ENCODE measurements at places on chromosomes 7 and 10.

DNA sequence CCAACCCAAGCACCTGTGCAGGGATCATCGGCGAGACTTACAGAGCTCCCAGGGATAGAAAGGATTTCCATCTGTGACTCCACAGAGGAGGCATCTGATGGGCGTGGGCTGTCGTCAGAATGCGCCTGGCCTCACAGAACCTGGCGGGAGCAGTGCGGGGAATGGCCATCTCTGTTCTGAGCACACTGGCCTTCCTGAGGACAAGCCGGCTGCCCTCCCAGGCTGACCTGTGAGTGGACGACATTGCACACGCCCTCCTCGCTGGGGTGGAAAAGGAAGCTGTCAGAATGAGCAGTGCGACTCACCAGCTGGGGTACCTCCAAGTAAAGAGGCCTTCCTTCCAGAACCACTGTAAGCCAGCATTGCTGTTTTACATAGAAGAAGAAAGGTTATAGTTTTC lies 234.6 kb upstream of the PITRM1 start:
- DNase-seq: no peak

DNA sequence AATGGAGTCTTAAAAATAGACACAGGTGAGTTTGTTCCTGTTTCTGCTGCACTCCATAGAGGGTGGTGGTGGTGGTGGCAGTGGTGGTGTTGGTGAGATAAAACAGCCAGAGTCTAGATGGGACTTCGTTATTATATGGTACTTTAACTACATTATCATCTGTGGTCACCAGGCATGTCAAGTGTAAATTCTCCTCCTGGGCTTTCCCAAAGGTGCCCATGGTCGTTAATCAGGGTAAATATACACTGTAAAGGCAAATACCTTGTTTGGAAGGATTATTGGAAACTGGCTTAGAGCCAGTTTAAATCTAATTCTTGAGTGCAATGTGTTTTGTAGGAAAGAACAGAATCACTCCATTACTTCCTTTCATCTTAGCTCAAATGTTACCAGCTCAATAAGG lies 21.5 kb upstream of the COMMD3 start:
- no peak for DNase-seq

GRCh38 chr7:2301511-2301863 lies 12.8 kb downstream of the SNX8 start:
- DNase-seq: no peak

GRCh38 chr10:29895456-29895855 lies 163.9 kb downstream of the JCAD start:
- no peak for DNase-seq

GRCh38 chr10:103651783-103652476 lies 158.4 kb downstream of the NEURL1 start:
- no peak for DNase-seq

DNA sequence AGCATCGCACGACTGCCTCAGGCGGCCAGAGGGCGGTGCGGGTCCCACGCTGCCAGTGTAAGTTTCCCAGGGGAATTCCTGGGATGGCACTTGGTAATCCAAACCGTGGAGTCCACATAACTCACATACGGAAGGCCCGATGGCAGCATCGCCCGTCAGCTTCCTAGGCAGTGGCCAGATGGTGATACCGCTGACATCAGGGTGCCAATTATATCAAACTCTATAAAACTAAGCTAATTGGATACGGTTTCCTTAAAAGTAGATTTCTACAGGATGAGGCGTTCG lies 189.8 kb downstream of the CELF2 start:
- DNase-seq: no peak

GRCh38 chr10:65273115-65273514 lies 1652.7 kb upstream of the LRRTM3 start:
- DNase-seq: no peak

GRCh38 chr7:96118449-96119001 lies 203.4 kb downstream of the SLC25A13 start:
- DNase-seq: no peak

DNA sequence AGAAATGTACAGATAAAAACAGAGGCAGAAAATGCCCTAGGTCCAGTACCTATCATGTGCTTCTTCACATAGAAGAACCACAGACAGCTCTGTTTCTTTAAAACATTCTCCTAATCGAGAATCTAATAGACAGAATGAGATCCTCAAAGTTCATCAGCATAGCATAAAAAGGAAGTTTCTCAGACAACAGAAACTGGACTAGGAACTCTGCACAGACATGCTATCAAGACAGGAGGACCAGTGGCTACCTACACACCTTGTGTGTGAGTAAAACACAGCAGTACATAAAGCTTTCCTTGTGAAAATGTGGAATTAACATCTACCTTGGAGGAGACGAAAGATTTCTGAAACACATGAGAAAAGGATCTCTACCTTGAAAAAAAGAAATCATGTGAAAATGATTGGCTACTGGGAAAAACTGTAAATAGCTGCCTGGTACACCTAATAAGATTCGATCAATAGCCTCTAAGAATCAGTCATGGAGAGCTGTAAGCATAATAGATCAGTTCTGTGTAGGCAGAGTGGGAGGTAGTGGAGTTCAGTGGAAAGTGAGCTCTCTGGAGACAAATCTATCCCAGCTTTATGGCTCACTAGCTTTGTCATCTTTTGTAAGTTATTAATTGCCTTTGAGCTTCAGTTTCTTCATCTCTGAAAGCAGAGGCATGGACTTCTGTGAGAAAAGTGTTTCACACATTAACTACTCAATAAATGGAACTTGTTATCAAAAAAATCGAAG lies 26.7 kb downstream of the ELAPOR2 start:
- DNase-seq: no peak

GRCh38 chr10:99316374-99316773 lies 12.8 kb upstream of the CNNM1 start:
- no peak for DNase-seq

DNA sequence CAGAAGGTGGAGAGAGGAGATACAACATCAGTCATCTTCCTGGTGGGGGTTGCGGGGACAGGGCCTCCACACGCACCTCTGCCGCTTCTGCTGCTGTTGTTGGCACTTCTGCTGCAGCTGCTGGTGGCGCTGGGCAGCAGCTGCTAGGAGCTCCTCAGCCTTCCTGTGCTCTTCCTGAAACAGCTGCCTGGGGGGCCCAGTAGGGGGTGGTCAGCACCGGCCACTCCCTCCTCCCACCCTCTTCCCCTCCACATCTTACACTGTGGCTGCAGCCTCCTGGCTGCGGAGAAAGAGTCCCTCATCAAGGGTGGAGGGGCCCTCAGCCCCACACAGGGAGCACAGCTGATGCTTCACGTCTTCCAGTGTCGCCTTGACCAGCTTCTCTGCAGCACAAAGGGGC lies 9.9 kb downstream of the SYCE1 start:
- DNase-seq: no peak

- no peak for DNase-seq
Measured at GRCh38 chr7:80224415-80224814, 89.8 kb downstream of the GNAI1 start.

DNA sequence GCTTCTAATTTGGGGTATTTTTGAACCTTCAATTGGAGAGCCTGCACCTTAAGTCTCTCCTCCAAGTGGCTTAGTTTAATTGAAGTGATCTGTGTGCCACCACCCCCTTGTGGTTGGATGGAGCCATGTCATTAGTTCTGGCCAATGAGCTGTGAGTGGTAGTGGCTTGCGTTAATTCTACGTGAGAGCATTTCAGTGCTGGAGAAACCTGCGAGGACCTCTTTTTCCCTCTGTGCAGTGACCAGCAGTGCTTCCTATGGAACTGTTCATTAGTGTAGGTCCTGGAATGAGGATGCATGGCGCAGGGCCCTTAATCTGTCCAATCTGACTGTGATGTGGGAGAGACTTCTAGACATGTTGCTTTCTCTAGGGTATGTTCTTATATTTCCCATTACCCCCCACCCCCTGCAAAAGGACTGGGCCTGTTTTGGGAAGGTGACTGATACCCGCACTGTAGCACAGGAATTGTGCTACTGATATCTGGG lies 3.8 kb downstream of the HILPDA start:
- peak; percentile 50 for DNase-seq

GRCh38 chr7:21580073-21580521 lies 37.3 kb downstream of the DNAH11 start:
- no peak for DNase-seq

- DNase-seq: no peak
Measured at GRCh38 chr10:98446151-98446660, 529 bp downstream of the HPS1 start.

- DNase-seq: no peak
Measured at GRCh38 chr7:38584443-38585210, 46.5 kb downstream of the AMPH start.

GRCh38 chr10:43174969-43175368 lies 36.7 kb downstream of the CSGALNACT2 start:
- no peak for DNase-seq

GRCh38 chr7:69656077-69656476 lies 57.8 kb downstream of the AUTS2 start:
- DNase-seq: no peak

DNA sequence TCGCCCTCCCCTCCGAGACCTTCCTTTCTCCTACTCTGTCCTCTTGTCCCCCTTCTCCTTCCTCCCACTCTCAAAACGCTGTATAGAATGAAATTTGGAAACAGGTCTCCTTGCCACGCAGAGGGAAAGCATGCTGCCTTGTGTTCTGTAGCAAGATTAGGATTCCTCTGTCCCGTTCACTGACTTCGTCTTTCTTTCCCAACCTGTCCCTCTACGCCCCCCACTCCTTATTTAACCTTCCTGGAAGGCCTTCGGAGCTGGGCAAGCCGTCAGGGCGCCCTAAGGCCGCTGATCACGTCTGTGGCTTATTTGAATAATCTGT lies 1.3 kb downstream of the HOXA9 start:
- DNase-seq: no peak

- DNase-seq: no peak
Measured at GRCh38 chr7:105816266-105816843, 60.0 kb downstream of the ATXN7L1 start.

- no peak for DNase-seq
Measured at GRCh38 chr10:27646604-27647175, 98.9 kb downstream of the MKX start.

- DNase-seq: no peak
Measured at GRCh38 chr7:30572212-30572841, 22.4 kb upstream of the GARS1 start.

DNA sequence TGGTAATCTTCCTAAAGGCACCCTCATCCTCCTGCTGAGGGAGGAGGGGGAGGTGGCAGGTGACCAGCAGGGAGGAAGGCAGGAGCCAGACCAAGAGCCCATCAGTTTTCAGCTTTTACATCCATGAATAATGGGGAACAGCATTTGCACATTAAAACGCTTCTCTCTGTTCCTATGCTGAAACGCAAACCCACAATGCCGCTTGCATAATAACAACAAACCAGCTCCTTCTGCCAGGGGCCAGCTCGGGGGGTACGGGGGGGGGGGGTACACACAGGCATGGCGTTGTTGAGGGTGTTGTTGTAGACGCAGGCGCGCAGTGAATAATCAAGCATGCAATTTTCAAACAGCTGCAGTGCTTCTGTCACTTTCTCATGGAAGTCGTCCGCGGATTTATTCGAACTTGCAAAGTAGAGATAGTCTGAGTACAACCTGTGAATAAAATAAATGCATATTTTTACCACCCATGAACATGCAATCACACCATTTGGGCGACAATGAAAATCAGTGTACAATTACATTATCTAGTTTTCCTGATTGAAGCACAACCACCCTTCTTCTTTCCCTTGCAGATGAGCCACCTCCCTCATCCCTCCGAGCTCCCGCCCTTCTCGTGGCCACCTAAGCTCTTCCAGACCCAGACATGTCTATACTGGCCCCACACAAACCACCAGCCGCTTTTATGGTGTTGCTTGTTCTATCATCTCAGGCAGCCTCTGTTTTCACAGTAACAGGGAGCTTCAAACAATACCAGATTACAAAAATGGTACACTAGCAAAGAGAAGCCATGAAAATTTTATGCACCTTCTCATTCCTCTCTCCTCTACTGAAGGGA lies 72.2 kb downstream of the CHST15 start:
- DNase-seq: no peak

DNA sequence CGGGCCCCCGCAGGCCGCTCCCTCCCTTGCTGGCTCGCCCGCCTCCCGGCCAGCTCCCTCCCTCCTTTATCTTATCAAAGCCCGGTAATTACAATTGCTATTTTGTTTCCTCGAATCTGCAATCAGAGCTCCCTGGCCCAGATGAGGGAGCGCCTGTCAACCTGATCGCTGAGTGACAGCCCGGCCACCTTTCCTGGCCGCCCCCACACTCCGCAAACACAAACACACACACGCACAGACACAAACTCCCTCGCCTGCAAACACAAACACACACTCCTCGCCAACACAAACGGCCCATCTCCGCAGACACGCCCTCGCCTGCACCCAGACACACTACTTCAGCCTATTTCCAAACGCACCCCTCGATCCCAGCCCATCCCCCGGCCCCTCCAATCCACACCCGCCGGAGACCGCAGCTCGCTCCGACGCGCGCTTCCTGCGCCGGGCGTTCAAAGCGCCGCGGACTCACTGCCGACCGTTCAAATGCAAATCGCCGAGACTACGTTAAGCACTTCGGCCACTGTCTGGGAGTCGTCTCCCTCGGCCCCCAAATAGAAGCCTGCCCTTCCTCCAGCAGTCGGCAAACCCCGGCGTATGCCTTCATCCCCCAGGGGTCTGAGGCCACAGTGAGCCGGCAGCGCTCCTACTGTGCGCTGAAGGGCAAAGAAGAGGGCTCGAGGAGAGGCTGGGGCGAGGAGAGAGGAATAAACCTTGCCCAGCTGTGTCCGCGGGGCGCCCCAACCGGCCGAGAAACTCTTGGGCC lies 3.0 kb upstream of the FGF8 start:
- DNase-seq: no peak

- DNase-seq: no peak
Measured at GRCh38 chr7:4261601-4261960, 420.5 kb upstream of the FOXK1 start.

DNA sequence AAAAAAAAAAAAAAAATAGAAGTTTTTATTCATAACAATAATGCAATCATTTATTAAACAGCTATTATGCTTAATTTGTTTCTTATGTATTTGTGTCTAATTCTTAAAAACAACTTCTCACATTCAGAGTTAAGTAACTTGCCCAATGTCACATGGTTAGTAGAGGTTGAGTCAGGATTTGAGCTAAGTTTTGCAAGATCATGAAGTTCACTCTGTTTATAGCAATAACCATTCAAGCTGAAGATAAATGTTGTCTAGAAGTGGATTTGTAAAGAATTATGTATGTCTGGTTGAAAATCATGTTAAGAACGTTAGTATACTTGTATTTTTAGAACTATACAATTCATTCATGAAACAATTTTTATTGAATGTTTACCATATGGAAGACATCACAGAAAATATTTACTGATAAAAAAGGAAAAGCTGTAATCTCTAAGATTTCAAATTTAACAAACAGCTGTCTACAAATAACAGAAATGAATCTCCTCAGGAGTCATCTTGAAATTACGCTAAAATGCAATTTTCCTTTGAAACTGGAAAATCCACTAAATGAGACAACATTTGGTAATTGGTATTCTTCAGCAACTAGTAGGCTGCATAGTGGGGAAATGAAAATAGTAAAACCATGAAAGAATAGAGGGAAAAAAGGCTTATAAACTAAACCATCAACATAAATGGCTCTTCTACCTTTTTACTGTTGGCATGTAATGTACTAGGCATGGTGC lies 70.5 kb upstream of the AHR start:
- DNase-seq: no peak

All from stimulated activated CD4-positive, alpha-beta T cell treated with anti-CD3 and anti-CD28 coated beads, TNF-alpha, amount 100 ng/mL, for 1 hour (primary cell).